ENCODE measurements at places on chromosomes 5 and 9. TPM values are rescaled to one million over a fixed set of nuclear protein-coding genes. Genes with fewer than 3 reads are reported as not detected.

DNA sequence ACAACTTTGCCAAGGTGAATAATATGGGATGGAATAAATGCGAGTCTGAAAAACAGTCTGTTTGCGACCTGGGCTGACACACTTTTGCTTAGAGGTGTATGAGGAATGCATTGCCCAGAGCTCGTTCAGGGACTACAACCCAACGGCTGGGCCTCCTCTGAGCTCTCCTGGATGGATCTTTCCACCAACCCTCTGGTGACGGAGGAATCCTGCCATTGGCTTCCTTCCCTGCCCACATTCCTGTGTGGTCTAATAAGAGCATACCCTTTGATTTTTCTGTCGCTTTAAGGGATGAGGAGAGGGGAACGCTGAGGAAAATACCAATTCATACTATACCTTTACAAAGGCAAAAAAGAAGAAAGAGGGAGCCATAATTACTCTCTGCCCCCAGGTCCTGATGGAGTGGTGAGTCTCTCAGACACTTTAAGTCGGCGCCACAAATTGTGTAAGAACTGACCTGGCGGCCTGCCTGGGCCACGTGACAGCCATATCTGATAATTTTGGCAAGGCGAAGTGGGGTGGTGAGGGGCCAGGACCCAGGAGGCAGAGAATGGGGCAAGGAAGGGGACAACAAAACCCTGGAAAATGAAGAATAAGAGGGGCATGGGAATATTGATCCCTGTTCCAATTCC is 265.2 kb upstream of the MSX2 start:
- DNase-seq = no peak

GRCh38 chr5:123700624-123701287 is 188.8 kb downstream of the CSNK1G3 start:
- peak; percentile 99 for DNase-seq

GRCh38 chr5:56059854-56060253 is 65.1 kb upstream of the IL6ST start:
- DNase-seq = no peak

DNA sequence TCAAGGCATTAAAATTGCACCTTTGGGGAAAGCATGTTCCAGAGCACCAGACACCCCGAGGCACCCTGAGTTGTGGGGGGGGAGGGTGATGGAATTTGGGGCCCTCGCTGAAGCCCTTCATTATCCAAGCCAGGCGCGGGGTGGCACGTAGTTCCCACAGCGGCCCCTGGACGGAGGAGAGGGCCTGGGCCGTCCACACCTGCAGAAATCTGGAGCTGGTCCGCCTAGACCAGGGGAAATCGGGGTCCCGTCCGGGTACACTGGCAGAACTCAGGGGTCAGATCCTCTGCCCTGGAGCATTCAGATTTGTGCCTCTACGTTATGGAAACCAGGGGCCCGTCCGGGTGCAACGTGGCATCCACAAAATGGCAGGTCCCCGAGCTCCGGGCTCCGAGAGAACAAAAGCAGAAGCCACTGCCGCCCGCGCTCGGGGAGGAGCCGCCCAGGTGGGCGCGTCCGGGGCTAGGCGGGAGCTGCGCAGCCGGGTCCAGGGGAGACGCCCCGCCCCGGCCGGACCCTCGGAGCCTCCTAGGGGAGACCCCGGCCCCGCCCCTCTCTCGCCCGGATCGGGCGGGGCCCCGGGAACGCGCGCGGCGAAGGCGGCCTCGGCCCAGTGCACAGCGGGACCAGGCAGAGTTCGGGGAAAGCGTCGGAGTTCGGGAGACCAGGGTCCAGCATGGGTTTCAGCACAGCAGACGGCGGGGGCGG is at the start of gene PLEKHG4B:
Gene PLEKHG4B (plus strand): TSS at position 613 of the 708 bp plus-strand sequence. CDS start 64 bp downstream, at position 677.
- no peak for DNase-seq

DNA sequence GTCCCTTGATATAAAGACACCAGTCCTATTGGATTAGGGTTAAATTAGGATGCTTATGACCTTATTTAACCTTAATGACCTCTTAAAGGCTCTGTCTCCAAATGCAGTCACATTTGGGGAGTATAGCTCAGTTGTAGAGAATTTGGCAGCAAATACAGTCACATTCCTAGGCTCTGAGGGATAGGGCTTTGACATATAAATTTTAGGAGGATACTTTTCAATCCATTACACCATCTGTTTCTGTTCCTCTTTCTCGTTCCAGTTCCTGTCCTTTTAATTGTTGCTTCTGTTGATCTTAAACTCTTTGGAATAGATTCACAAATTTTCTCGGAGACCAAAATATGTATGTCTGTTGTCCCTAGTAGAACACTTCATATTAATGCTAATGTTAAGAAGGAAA is 390.0 kb upstream of the PCSK5 start:
- DNase-seq = no peak

DNA sequence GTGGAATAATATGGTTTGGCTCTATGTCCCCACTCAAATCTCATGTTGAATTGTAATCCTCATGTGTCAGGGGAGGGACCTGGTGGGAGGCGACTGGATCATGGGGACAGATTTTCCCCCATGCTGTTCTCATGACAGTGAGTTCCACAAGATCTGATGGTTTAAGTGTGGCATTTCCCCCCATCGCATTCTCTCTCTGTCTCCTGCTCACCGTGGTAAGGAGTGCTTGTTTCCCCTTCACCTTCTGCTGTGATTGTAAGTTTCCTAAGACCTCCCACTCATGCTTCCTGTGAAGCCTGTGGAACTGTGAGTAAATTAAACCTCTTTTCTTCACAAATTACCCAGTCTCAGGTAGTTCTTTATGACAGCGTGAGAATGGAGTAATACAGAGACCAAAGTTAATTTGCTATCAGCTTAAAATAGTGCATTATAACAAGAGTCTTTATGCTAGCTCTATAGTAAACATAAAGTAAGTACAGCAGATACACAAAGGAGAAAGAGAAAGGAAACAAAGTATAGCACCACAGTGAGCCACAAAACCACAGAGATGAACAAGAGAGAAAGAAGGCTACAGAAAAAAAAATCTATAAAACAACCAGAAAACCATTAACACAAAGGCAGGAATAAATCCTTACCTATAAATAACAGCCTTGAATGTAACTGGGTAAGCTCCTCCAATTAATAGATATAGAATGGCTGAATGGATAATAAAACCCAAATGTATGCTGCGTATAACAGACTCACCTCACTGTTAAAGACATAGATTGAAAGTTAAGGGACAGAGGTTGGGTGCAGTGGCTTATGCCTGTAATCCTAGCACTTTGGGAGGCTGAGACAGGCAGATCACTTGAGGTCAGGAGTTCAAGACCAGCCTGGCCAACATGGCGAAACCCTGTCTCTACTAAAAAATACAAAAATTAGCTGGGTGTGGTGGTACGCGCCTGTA is 39.7 kb downstream of the RAPGEF6 start:
- DNase-seq = no peak

DNA sequence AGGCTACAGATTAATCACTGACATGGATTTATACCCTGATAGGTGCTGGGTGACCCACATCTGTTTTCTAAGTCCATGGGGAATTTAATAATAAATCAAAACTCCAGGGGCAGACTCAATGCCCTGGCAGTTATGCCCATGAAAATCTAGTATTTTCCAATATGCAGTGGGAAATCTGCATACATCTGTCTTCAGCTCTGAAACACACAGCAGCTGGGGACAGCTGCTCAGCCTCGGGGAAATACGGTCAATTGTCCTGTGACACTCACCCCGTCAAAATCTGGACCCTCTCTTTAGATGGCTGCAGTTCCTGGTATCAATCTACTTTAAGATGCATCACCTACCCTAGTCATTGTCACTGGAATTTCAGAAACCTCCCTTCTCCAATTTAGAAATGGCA is 12.7 kb upstream of the C1QTNF3 start:
- DNase-seq = no peak

GRCh38 chr9:121518634-121519033 is 19.0 kb upstream of the GGTA1 start:
- no peak for DNase-seq

- DNase-seq = no peak
Measured at GRCh38 chr5:86684222-86684621, 66.5 kb downstream of the COX7C start.

- no peak for DNase-seq
Measured at GRCh38 chr5:112863549-112863948, 2.5 kb downstream of the SRP19 start.

DNA sequence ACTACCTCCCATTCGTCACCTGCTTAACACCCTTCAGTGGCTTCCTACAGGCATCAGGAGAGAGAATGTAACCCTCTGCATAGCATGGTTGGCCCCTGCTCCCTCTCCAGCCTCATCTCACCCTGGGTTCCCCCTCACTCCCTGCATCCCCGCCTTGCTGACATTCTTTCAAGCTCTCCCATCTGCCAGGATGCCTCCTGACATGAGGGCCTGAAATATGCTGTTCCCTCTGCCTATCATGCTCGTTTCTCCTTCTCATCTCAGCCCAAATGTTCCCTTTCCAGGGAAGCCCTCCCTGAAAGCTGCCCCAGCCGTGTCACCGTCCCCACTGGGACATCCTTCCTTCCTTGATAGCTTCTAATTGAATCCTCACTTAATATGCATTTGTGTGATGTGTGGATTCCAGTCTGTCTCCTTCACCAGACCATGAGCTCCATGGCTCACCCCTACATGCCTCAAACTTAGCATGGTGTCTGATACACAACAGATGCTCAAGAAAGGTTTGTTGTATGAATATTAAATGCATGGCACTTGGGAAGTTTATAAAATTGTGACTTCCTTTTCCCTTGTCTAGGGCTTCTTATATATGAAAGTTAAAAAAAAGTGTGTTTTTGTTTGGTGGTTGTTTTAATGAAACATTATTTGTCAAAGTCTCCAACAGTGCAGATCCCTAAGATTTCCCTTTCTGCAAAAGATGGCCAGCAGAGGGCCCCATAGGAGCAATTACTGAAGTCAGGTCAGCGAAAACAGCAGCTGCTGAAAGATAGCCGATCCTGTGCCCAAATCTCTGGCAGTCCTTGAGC is 7.3 kb upstream of the C5orf58 start:
- DNase-seq = peak; percentile 72

Gene OTULINL
- 0.33 TPM for total RNA-seq

Gene UBE2D2
- 137 TPM for total RNA-seq
